Activated CD8-positive, alpha-beta T cell treated with anti-CD3 and anti-CD28 coated beads for 36 hours (primary cell): ENCODE measurements at places on chromosomes 2 and 18. TPM values are rescaled to one million over a fixed set of nuclear protein-coding genes. Genes with fewer than 3 reads are reported as not detected.
A peak's percentile ranks its signal among the peaks of the same experiment; 100 is the strongest.

- peaks cover 3% of the 10 kb centered on the region for H3K27me3 ChIP-seq
- H3K27ac ChIP-seq, result no peak overlapping the region
- no peaks in the 10 kb centered on the region for H3K4me1 ChIP-seq
- no peaks in the 10 kb centered on the region for H3K36me3 ChIP-seq
- no peak overlapping the region for H3K4me3 ChIP-seq
These were observed 1035.8 kb upstream of the FANCL start for GRCh38 chr2:59276917-59277316.

- H3K27ac ChIP-seq, result no peak overlapping the region
- H3K27me3 ChIP-seq, result peaks cover 11% of the 10 kb centered on the region
- DNase-seq, result peak; percentile 36
- H3K4me3 ChIP-seq, result peak overlapping the region; percentile 53
These were observed 224.8 kb upstream of the ID2 start for GRCh38 chr2:8457092-8457481.

DNA sequence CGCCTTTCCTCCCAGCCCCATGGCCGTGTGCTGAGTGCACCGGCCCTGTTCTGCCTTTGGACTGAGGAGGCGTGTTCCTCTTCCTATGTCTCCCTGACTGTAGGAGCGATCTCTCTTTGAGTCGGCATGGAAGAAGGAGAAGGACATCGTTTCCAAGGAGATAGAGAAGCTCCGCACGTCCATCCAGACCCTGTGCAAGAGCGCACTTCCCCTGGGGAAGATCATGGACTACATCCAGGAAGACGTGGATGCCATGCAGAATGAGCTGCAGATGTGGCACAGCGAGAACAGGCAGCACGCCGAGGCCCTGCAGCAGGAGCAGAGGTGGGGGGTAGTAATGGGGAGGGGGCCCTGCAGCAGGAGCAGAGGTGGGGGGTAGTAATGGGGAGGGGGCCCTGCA is 29.4 kb upstream of the ASB1 start:
- no peak overlapping the region for H3K27ac ChIP-seq
- no peaks in the 10 kb centered on the region for H3K36me3 ChIP-seq
- no peaks in the 10 kb centered on the region for H3K27me3 ChIP-seq
- DNase-seq, result no peak
- H3K4me3 ChIP-seq, result no peak overlapping the region
- H3K4me1 ChIP-seq, result no peaks in the 10 kb centered on the region

- no peaks in the 10 kb centered on the region for H3K36me3 ChIP-seq
- H3K27me3 ChIP-seq, result no peaks in the 10 kb centered on the region
- DNase-seq, result no peak
- H3K27ac ChIP-seq, result no peak overlapping the region
- H3K4me3 ChIP-seq, result no peak overlapping the region
- H3K4me1 ChIP-seq, result no peaks in the 10 kb centered on the region
These were observed 18.1 kb upstream of the CDH19 start for GRCh38 chr18:66621816-66622576.

DNA sequence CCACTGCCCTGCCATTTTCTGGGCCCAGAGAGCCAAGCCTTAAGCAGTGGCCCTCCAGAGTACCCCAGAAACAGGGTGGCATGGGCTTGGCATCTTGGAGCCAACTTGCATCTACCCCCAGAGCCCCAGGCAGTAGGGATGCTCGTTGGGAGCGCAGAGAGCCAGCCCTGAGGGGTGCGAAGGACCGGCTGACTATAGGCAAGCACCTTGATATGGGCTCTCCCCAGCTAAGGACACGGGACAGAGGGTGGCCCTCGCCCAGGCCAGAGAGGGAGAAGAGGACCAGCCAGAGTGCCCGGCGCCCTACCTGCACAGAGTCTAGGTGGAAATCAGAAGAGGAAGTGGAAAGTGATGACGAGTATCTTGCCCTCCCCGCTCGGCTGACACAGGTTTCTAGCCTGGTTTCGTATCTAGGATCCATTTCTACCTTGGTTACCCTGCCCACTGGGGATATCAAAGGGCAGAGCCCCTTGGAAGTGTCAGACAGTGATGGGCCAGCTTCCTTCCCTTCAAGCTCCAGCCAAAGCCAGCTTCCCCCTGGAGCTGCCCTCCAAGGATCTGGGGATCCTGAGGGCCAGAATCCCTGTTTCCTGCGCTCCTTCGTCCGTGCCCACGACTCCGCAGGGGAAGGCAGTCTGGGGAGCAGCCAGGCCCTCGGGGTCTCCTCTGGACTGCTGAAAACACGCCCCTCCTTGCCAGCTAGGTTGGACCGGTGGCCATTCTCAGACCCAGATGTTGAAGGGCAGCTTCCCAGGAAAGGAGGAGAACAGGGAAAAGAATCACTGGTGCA is 16.2 kb downstream of the CEP68 start:
- no peaks in the 10 kb centered on the region for H3K27me3 ChIP-seq
- no peak for DNase-seq
- no peaks in the 10 kb centered on the region for H3K36me3 ChIP-seq
- peak overlapping the region; percentile 65 for H3K27ac ChIP-seq
- H3K4me3 ChIP-seq, result no peak overlapping the region
- peaks cover 26% of the 10 kb centered on the region for H3K4me1 ChIP-seq

DNA sequence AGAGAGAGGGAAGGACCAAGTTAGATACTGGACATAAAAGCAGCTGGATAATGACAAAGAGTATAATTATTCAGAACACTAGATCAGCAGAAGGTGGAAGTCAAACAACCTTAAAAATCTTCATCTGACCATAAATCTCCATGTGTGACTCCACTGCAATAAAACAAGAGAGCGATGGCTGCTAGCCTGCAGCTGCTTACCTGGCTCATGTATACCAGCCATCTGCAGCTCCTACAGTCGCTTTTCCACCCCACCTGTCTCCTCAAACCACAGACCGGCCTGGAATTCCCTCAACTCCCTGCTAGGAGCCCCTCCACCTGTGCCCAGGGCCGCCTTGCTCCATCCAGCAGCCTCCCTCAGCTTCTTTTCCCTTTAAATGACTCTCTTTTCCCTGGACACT is 64.5 kb downstream of the SLC4A5 start:
- H3K4me1 ChIP-seq, result no peaks in the 10 kb centered on the region
- no peaks in the 10 kb centered on the region for H3K27me3 ChIP-seq
- H3K4me3 ChIP-seq, result no peak overlapping the region
- H3K36me3 ChIP-seq, result no peaks in the 10 kb centered on the region
- no peak overlapping the region for H3K27ac ChIP-seq
- DNase-seq, result no peak

GRCh38 chr2:198016243-198016642 is 211.8 kb downstream of the PLCL1 start:
- peaks cover 9% of the 10 kb centered on the region for H3K36me3 ChIP-seq
- H3K27ac ChIP-seq, result no peak overlapping the region
- H3K4me3 ChIP-seq, result no peak overlapping the region

DNA sequence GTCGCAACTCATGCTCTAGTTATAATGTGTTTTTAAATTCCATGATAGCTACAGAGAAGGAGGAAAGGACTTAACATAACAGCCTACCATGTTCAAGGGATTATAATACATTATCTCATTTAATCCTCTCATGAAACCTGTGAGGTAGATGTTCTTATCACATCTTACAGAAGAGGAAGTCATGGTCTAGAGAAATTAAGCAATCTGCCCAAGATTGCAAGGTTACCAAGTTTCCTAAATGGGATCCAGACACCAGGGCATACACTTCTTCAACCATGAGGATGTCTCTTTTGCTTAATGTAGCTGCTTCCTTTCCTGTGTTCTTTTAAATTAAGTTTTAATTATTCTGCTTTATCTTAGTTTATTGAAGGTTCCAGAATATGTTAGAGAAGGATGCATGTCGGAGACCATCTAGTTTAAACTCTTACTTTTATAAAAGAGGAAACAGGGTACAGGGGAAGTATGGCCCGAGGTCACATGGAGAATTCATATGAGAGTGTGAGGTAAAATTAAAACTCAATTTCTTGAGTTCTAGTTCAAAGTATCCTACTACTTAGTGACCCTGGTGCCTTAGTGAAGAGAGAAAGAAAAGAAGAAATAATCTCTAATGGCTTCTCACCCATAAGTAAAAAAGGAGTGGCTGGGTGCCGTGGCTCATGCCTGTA is 3.6 kb upstream of the IL1A start:
- H3K4me3 ChIP-seq, result no peak overlapping the region
- no peaks in the 10 kb centered on the region for H3K4me1 ChIP-seq
- H3K27me3 ChIP-seq, result peaks cover 23% of the 10 kb centered on the region
- H3K27ac ChIP-seq, result no peak overlapping the region
- no peak for DNase-seq

GRCh38 chr2:190657474-190658255 is 8.8 kb downstream of the NAB1 start:
- no peak overlapping the region for H3K4me3 ChIP-seq
- peaks cover 22% of the 10 kb centered on the region for H3K36me3 ChIP-seq
- no peak for DNase-seq
- no peak overlapping the region for H3K27ac ChIP-seq
- H3K27me3 ChIP-seq, result no peaks in the 10 kb centered on the region

DNA sequence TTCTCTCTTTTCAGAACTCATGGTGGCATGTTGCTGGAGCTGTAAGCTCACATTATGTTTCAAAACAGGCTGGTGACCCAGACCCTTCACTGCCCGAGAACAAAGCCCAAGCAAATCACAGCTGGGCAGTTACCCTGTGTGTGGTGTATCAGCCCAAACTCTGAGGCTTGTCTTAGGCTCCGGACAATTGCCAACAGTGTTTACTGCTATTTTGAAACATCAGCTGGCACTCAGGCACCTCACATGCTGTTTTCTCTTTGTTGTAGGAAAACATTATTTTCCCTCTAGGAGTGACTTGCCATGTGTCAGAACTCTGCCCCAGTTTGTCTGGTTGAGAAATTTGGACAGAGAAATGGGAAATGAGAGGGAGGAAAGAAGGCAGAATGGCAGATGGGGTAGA is 237.6 kb upstream of the APCDD1 start:
- no peak overlapping the region for H3K4me3 ChIP-seq
- no peaks in the 10 kb centered on the region for H3K4me1 ChIP-seq
- H3K27me3 ChIP-seq, result peaks cover under 1% of the 10 kb centered on the region
- H3K27ac ChIP-seq, result no peak overlapping the region
- DNase-seq, result no peak
- no peaks in the 10 kb centered on the region for H3K36me3 ChIP-seq

GRCh38 chr2:179932786-179933185 is 71.4 kb upstream of the ZNF385B start:
- no peak for DNase-seq
- no peak overlapping the region for H3K27ac ChIP-seq
- H3K27me3 ChIP-seq, result no peaks in the 10 kb centered on the region
- H3K4me1 ChIP-seq, result no peaks in the 10 kb centered on the region

DNA sequence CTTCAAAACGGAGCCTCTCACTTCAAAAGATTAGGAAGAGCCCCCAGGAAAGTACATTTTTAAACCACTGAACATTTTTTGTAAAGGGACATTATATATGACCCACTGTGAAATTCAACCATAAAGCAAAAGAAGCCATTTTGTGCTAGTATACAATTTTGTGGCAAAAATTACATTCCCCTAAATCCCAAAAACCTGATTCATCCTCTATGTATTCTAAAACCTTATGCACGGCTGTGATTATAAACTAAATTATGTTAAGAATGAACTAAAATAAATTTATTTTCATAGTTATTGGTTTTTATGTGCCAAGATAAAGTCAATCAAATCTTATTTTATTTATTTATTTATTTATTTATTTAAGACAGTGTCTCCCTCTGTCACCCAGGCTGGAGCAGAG is 48.5 kb downstream of the RTN4 start:
- H3K4me3 ChIP-seq, result no peak overlapping the region
- DNase-seq, result no peak
- H3K27me3 ChIP-seq, result no peaks in the 10 kb centered on the region
- peaks cover 70% of the 10 kb centered on the region for H3K4me1 ChIP-seq
- no peak overlapping the region for H3K27ac ChIP-seq

DNA sequence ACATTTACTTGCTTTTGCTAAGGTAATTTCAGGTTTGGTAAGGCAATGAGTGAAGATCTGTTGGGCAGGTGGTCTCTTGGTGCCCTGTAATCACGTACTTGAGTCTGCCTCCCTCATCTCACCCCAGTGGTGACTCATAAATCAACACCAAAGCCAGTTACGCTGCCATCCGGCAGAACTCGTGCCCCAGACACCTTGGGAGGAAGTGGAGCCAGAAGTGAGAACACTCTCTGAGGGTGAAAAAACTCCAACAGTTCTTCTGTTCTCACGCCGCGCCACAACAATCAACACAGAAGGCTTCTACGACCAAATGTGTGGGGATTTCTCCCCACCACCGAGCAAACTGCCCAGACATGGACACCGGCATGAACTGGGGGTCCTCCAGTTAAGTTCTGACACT is 206.2 kb downstream of the ARL4C start:
- no peaks in the 10 kb centered on the region for H3K36me3 ChIP-seq
- H3K27ac ChIP-seq, result peak overlapping the region; percentile 99
- H3K4me1 ChIP-seq, result peaks cover 70% of the 10 kb centered on the region
- no peaks in the 10 kb centered on the region for H3K27me3 ChIP-seq
- DNase-seq, result peak; percentile 90

KCNK3 gene
- total RNA-seq, result not detected

ABCB11 gene
- total RNA-seq, result not detected

SPTBN1 gene
- total RNA-seq, result 91.8 TPM

CD8B2 gene
- total RNA-seq, result 3.9 TPM

GAREM2 gene
- total RNA-seq, result 2.2 TPM

TCF7L1 gene
- total RNA-seq, result not detected

DSC2 gene
- total RNA-seq, result not detected

RBM44 gene
- total RNA-seq, result 0.87 TPM

NMUR1 gene
- not detected for total RNA-seq

XRCC5 gene
- total RNA-seq, result 541 TPM

HOXD12 gene
- total RNA-seq, result not detected

SERPINB13 gene
- not detected for total RNA-seq
